ENCODE measurements at places on chromosomes 7 and 10. TPM values are rescaled to one million over a fixed set of nuclear protein-coding genes. Genes with fewer than 3 reads are reported as not detected.

BTBD16 gene
- total RNA-seq: not detected

HPSE2 gene
- 0.20 TPM for total RNA-seq

ACSM6 gene
- total RNA-seq: not detected

- no peak for DNase-seq
These were observed 61.7 kb upstream of the UBE3C start for GRCh38 chr7:157077021-157077420.

GRCh38 chr7:95441042-95441823 lies 6.4 kb upstream of the PON2 start:
- no peak for DNase-seq

- no peak for DNase-seq
These were observed 17.6 kb upstream of the AOAH start for GRCh38 chr7:36741866-36742265.

DNA sequence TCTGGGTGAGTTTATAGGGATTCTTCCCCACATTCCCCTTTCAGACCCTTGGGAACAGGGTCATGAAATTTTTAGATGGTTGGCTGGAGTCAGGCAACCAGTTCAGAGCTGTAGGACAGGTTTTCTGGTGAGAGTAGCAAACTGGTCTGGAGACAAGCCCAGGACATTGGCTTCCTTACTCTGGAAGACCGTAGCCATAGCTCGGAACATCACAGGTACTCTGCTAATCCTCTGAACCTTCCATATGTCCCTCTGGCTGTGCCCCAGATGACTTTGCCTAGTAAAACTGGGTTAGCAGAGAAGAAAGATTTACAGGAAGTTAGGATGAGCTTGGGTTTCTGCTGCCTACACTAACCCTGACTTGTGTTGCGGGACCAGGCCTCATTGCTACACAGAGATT lies 104.5 kb upstream of the MKLN1 start:
- no peak for DNase-seq

GRCh38 chr10:3889961-3890522 lies 105.0 kb upstream of the KLF6 start:
- DNase-seq: no peak

AKR1C4 gene
- total RNA-seq: not detected

GRCh38 chr10:28644647-28645046 lies 32.7 kb upstream of the BAMBI start:
- no peak for DNase-seq

CYP26C1 gene
- 0.42 TPM for total RNA-seq

- no peak for DNase-seq
These were observed 47.5 kb downstream of the DLG5 start for GRCh38 chr10:77879065-77879464.

DNA sequence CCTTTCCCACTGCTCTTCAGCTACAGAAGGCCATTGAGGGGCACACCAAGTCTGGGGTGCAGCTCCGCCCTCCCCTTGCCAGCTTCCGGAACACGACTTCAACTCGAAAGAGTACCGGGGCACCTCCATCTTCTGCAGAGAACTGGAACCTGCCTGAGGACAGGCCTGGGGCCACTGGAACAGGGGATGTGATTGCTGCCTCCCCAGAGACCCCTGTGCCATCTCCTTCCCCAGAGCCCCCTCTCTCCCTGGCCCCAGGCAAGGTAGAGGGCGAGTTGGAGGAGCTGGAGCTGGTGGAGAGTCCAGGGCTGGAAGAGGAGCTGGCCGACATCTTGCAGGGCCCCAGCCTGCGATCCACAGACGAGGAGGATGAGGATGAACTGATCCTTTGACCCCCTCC lies 10.9 kb downstream of the FAM131B start:
- no peak for DNase-seq

DRGX gene
- total RNA-seq: not detected

- no peak for DNase-seq
These were observed 85.7 kb downstream of the LRGUK start for GRCh38 chr7:134212576-134213546.

CUBN gene
- 0.26 TPM for total RNA-seq

GRCh38 chr10:89025453-89025852 lies 34.9 kb downstream of the FAS start:
- DNase-seq: no peak

DNA sequence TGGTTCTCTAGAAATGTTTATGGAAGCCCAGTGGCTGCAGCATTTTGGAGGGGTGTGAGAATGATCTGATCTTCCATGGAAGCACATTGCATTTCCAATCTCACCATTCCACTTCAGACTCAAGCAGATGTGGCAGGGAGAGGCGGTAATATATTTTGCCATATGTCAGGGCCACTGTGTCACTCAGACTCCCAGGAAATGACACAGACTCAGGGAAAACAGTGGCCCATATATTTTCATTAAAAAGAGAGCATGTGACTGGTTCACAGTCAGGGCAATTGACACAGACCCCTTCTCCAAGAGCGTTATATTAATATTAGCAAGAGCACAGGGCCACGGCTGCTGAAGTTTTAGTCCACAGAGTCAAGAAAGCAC lies 149.3 kb upstream of the NRP1 start:
- no peak for DNase-seq

DNA sequence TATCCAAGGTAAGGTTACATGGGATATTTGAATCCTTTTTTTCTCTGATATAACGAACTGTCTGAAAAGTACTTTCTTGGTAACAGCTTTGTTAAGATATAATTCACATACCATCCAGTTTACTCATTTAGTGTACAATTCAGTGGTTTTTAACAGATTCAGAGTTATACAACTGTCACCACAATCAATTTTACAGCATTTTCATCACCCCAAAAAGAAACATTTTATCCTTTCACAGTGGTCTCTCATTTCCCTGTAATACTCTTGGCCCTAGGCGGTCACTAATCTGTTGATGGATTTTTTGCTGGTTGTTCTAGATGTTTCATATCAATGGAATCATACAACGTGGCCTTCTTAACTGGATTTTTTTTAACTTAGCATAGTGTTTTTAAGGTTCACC lies 91.6 kb downstream of the GLCCI1 start:
- no peak for DNase-seq

DNA sequence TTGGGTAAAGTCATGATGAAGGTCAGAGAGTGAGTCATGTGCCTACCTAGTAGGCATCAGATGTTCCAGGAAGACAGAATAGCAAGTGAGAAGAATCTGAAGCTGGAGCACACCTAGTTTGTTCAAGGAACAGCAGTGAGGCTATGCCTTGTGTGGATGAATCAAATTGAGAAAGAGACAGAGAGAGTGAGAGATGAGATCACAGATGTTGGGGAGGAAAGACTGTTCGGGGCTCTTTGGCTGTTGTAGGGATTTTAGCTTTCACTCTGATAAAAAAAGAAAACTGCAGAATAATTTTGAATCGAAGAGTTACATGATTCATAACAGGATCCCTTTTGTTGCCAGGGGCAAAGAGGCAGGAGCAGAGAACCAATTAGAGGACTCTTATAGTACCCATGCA lies 6.3 kb downstream of the LIPF start:
- DNase-seq: no peak

- DNase-seq: peak; percentile 69
These were observed 186.8 kb downstream of the USP6NL start for GRCh38 chr10:11424456-11425295.

GRCh38 chr10:112424651-112425050 lies 22.1 kb downstream of the ZDHHC6 start:
- DNase-seq: no peak
